ENCODE measurements at places on chromosomes 4 and X.

DNA sequence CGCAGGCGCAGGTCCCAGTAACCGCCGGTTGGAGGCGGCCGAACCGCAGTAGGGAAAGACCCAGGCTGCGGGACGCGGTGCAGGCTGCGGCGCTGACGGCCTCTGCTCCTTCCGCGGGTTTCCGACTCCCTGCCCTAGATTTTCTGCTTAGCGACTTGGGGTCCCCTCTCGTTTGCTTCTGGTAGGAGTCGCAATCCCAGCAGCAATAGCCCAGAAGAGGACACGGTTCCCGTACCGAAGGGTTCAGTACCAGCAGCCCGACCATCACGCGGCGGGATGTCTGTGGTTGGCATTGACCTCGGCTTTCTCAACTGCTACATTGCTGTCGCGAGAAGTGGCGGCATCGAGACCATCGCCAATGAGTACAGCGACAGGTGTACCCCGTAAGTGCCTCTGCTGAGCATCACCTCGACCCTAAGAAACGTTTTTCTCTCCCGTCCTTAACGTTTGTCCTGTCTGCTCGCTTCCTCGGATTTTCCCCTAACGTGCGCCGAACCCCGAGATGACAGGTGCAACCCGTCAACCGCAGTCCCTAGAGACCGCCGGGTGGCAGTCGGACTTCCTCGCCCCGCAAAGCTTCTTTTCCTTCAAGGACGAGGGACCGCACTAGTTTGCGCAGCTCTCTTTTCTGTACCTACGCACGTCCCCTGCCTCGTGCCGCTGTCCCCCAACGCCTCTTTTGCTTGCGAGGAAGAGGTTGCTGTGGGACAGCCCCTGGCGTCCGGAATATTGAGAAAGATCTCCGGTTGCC is at the start of gene HSPA4L:
HSPA4L (plus strand) TSS at position 48 of the 751 bp plus-strand sequence; CDS start at position 277, 229 bp downstream.
- peak; percentile 47 for DNase-seq

DNA sequence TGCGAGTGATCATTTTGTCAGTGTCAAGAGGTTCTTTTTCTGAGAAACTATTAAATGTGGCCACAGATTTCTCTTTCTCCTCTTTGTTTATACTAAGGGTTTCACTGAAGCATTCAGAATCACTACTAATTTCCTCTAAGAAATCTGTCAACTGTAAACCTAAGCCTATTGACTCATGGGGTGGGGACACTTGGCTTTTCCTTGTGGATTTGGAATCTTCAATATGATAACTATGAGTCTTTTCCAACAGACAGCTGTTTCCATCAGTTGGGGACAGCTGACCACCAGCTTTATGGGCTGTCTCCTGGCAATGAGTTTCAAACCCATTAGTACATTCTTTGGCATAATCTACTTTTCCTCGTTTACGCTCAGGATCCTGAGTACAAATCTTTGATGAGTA is 13.8 kb downstream of the PGRMC1 start:
- no peak for DNase-seq

GRCh38 chrX:72382202-72382595 is 76.5 kb upstream of the CITED1 start:
- DNase-seq: no peak

DNA sequence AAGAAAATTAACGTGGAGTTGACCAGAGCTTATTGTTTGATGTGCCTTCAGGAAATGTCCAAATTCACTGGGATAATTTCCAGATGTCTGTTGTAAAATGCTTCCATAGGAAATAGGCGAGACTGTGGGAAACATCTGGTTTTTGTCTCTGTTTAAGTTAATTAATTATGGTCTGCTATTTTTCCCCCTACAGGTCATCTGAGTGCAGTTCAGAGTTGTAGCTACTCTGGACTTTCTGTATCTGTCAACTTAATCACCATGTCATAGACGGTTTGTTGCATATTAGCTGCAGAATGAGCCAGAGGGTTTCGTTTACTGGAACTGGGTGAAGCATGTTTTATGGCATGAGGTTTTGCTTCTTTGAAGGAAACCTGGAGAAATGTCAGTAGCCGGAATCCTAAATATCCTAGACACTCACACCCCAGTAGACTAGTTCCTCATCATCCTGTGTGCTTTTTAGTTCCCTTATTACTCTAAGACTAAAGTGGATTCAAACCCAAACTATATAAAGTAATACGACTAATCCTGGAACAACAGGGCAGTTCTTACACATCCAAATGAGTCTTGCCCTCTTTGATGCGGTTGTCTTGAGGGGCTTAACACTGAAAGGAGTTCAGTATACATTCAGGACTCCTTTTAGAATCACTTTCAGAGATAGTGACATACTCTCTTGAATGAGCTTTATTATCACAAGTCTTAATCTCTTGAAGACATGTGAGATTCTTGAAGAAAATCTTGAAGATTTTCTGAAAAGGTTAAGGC is 62.5 kb downstream of the PPEF1 start:
- DNase-seq: no peak

DNA sequence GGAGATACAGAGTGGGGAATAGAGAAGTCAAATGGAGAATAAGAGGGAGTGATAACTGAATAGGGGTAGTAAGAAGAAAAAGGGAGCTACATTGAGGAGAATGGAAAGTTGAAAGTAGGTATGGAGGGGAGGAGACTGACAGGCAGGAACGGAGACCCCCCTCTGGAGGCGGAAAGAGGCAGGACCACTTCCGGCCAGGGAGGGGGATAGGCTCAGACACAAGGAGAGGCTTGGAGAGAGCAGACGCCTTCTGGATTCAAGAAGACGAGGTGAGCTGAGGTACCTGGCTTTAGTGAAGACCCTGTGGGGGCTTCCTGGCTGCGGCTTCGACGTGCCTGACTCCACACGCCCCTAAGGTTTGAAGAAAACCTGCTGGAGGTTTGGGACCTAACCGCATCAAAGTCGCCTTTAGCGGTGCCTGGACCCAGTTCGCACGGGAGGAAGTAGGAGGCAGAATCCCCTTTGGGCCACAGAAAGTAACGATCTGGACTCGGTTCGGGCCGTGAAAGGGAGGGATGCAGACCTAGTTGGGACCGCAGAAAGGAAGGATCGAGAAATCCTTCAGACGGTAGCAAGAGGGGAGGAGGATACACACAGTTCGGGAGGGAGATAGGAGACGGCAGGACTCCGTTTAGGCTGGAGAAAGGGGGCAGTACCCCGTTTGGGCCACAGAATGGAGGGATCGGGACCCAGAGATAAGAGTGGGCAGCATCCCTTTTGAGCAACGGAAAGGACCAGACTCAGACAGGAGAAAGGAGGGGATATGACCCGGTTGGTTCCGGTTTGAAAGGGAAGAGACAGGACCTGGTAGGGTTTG is at the start of gene TRO:
TRO (plus strand) TSS at position 215 of the 817 bp plus-strand sequence. CDS start 1,423 bp downstream, outside the sequence.
- no peak for DNase-seq

GRCh38 chr4:112908511-112908910 is 140.9 kb upstream of the ANK2 start:
- DNase-seq: no peak

- no peak for DNase-seq
Observed at GRCh38 chr4:35286434-35286833, 957.9 kb downstream of the ARAP2 start.

- no peak for DNase-seq
Observed at GRCh38 chr4:52546449-52546848, 112.7 kb downstream of the USP46 start.
